ENCODE measurements at places on chromosomes 16 and 17.

- no peak for DNase-seq
Measured at GRCh38 chr16:8848939-8849391, 19.8 kb downstream of the CARHSP1 start.

- DNase-seq, result no peak
Measured at GRCh38 chr17:8442310-8442709, 6.6 kb downstream of the NDEL1 start.

GRCh38 chr16:16163571-16163970 is 59.7 kb downstream of the ABCC6 start:
- DNase-seq, result no peak

DNA sequence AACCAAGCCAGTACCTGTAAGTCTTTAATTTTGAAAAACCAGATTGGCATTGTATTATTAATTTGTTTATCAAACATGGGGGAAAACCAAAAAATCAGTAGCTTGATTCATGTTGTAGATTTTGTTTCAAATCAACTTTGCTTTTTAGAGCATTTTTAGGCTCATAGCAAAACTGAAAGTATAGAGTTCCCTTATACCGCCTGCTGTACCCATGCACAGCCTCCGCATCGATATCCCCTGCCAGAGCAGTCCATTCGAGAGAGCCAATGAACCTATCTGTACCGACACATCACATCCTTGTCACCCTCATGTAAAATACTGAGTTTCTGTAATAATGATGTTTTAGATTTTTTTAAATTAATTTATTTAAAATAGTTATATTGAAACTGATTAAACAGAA is 16.2 kb upstream of the MRC2 start:
- DNase-seq, result no peak

GRCh38 chr17:43772877-43773648 is 5.7 kb downstream of the DUSP3 start:
- DNase-seq, result no peak

- no peak for DNase-seq
Measured at GRCh38 chr16:15873737-15874136, 14.7 kb downstream of the CEP20 start.

GRCh38 chr17:43854498-43854897 is 7.5 kb downstream of the CD300LG start:
- no peak for DNase-seq

DNA sequence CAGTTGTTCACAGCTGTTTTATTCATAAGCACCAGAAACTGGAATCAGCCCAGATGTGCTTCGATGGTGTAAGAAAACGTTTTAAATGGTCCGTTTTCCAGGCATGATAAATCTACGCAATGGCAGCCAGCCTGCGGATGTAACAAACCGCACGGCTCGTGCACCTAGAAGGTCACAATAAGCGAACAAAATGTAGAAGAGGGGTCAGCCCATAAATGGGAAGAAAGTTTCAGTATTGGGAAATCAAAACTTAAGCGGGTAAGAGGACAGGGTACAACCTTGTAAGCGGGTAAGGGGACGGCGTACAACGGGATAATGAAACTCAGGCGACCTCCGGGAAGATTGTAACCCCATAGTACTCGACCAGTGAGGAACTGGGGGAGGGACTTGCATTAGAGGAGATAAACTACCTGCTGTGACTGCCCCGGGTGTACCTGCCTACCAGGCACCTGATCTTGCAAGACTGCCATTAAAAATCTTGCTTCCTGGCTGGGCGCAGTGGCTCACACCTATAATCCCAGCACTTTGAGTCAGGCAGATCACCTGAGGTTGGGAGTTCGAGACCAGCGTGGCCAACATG is 66.6 kb downstream of the ANKRD11 start:
- DNase-seq, result no peak

All from stimulated activated CD8-positive, alpha-beta memory T cell treated with anti-CD3 and anti-CD28 coated beads, Interleukin-2, amount 100 ng/mL, for 48 hours (primary cell).